ENCODE measurements at places on chromosomes 5 and 9.

GRCh38 chr5:21919414-21920022 lies 933.6 kb downstream of the CDH12 start:
- no peak for DNase-seq

DNA sequence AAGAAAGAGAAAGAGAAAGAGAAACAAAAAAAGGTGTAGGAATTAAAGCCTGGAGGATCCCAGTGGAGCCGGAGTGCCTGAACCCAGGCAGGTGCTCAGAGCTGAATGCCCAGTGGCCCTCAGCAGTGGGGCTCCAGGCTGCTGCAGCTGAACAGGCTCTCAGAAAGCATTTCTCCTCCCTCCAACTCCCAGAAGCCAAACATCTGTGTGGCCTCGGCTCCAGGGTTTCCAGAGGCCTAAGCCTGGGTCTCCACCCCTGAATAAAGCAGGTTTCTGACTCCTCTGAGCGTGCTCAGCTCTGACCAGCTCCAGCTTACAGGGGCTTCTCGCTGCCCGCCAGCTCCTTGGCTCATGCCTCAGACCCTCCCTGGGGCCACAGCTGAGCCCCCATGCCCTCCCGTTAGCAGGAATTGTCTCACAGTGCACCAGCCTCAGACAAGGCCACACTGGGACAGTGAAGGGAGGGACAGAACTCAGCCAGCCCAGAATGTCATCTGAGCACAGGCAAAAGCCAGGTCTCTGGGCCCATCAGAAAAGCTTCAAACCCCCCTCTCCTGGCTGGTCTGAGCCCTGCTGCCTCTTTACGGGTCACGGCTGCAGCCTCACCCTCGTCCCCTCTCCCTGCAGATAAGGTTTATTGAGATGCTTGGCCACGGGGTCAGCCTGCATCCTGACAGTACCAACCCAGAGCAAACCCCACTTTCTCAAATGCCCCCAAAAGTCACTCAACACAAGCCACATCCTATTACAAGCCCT lies 114.4 kb upstream of the PPP1R26 start:
- no peak for DNase-seq

- DNase-seq, result no peak
Observed at GRCh38 chr9:26219961-26220360, 541.7 kb upstream of the TUSC1 start.

DNA sequence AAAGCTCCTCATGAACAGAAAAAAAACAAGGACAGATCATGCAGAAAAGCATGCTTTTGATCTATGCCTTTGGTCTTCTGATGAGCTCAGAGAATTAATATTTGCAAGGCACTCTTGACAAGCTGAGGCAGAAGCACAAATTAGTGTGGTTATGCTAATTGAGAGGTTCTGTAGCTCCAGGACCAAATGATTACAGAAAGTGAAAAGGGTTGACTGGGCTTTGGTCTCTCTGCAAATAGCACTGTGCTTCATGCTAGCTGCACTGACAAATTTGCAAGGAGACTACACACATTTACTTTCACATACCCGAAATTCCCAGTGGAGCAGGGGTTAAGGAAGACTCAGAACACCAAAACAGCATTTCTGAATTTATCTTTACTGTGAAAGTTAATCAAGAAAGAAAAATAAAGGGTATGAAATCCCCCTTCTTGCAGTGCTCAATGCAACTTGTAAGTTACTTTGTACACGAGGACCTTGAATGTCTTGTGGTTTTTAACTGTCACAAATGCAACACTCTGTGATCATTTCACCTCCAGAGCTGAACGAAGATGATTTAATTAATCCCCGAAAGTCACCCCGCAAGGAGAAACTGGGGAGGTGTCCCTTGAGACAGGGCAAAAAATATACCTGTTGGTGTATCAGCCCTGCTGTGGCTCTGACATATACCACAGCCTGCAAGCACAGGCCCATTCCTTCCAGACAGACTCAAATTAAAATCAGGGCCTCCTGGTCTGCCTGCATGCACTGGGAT lies 11.9 kb downstream of the RAPGEF1 start:
- no peak for DNase-seq

DNA sequence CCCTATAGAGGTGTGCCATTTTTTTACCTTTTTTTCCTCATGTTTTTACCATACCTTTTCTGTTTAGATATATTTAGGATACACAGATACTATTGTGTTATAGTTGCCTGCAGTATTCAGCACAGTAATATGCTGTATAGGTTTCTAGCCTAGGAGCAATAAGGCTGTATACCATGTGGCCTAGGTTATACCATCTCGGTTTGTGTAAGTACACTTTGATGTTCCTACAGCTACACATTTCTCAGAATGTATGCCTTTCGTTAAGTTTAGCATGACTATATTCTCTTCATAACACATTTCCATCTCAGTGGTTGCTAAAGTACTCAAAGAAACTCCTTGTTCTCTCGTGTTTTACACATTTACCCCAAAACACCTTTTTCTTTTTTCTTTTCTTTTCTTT lies 23.0 kb downstream of the UBE2D2 start:
- no peak for DNase-seq

- DNase-seq, result no peak
Observed at GRCh38 chr5:121890297-121890858, 38.7 kb downstream of the FTMT start.

- no peak for DNase-seq
Observed at GRCh38 chr5:158876263-158876942, 223.3 kb downstream of the EBF1 start.

DNA sequence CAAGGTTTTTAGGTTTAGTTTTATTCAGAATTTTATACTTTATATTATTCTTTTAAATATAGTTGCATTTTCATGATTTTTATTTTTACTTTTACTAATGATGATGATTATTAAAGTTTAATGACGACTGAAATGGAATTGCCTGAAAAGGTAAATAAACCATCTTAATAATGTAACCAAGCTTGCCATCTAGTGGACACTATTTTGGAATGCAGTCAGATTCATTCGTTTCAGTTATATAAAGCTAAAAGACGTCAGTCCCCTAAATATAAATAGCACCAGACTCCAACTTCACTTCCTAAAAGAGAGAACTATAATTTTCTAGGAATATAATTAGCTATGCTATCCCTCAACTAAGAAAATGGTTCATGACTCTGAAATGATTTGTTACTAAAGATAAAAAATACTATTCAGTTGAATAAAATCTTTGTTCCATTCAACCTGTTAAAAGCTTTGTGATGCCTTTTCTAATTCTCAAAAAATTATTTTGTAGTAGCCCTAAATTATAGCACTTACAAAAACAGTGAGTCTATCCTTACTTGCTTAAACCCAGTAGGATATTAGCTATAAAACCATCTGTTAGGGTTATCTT lies 19.9 kb downstream of the ABITRAM start:
- DNase-seq, result no peak

GRCh38 chr5:23591250-23591649 lies 83.8 kb downstream of the PRDM9 start:
- DNase-seq, result no peak

DNA sequence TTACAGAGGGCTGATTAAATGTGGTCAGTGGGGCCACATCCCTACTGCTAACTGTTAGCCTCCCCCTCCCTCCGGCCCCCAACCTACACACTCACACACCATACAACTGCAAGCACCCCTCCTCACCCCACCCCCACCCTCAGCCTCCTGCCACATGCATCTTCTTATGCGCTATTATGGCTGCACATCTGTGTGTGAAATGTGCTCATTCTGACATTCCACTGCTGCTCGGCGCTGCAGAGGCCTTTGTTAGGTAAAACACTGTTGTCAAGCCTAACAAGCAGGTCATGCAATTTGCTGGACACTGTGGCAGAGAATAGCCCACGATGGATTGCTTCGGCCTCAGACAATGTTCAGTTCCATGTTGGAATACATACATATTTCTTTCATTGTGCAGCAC lies 173.6 kb downstream of the NR2F1-AS1 start:
- no peak for DNase-seq

Measured in Peyer's patch (tissue), 4 donors.